ENCODE measurements at places on chromosomes 7 and 10. TPM values are rescaled to one million over a fixed set of nuclear protein-coding genes. Genes with fewer than 3 reads are reported as not detected.

MRC1 gene
- 0.05 TPM for total RNA-seq

TRPV5 gene
- total RNA-seq, result not detected

PLPP4 gene
- total RNA-seq, result not detected

SPDYE11 gene
- not detected for total RNA-seq

CTAGE4 gene
- total RNA-seq, result 0.40 TPM

- H3K27ac ChIP-seq, result no peak overlapping the region
- H3K36me3 ChIP-seq, result no peaks in the 10 kb centered on the region
- no peaks in the 10 kb centered on the region for H3K4me1 ChIP-seq
- no peak for DNase-seq
Observed at GRCh38 chr10:54470324-54470631, 330.8 kb downstream of the PCDH15 start.

DNA sequence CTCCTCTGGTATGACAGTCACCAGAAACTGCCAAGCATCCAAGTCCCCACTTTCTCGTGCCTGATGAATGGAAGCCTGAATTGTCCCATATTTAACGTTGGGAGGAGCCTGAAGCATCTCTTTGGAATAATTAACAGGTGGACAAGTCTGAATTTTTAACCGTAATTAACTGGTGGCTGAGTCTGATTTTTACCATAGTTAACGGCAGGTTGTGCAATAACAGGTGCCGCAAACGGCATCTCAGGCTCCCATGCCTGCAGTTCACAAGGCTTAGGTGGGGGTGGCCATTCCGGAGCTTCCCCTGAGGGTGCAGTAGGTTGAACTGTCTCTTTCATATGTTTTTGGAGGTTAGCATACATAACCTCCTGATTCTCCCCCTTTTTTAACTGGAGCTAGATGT, 2.0 kb upstream of the GIMAP4 start:
- no peak overlapping the region for H3K27ac ChIP-seq
- peaks cover 7% of the 10 kb centered on the region for H3K36me3 ChIP-seq
- DNase-seq, result peak; percentile 42
- H3K4me3 ChIP-seq, result no peak overlapping the region

GRCh38 chr10:17910125-17910789, 41.5 kb upstream of the SLC39A12 start:
- no peak overlapping the region for H3K4me3 ChIP-seq
- no peak overlapping the region for H3K27ac ChIP-seq
- H3K36me3 ChIP-seq, result no peaks in the 10 kb centered on the region
- H3K4me1 ChIP-seq, result no peaks in the 10 kb centered on the region
- no peaks in the 10 kb centered on the region for H3K27me3 ChIP-seq

DNA sequence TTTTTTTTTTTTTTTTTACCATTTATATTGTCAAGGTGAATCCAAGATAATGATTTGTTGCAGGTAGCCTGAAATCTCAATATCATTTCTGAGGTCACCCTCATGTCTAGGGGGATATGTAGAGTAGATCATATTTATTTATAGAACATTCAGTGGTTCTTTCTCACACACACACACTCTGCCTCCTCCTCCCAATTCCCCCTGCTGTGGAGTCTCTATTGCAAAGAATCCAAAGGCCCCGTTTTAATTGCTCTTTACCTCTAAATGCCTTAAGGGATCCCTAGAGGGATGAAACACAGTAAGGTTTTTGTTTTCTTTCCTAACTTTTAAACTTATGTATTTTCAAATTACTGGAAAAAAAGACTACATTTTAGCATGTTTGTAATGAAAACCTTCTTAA, 170.0 kb downstream of the PRKG1 start:
- H3K36me3 ChIP-seq, result no peaks in the 10 kb centered on the region
- H3K27ac ChIP-seq, result no peak overlapping the region
- no peak overlapping the region for H3K4me3 ChIP-seq
- no peak for DNase-seq

DNA sequence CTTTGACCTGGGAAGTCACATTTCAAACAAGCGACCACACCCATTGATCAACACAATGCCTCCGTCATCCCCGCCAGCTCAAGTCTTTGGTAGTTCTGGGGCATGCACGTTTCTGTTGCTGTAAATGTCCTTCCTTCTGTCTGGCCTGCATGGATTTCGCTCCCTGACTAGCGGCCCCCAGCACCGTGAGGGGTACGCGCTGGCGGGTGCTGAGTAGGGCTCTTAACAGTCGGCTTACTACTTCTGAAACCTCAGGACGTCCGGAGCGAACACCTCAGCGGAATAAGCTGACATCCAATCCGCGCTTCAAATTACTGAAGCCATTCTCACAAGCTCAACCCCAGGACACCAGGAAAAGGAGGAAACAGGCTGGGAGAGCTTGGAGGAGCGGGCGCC, 505 bp downstream of the NUDCD3 start:
- peaks cover 10% of the 10 kb centered on the region for H3K4me1 ChIP-seq
- no peaks in the 10 kb centered on the region for H3K27me3 ChIP-seq
- H3K36me3 ChIP-seq, result no peaks in the 10 kb centered on the region

DNA sequence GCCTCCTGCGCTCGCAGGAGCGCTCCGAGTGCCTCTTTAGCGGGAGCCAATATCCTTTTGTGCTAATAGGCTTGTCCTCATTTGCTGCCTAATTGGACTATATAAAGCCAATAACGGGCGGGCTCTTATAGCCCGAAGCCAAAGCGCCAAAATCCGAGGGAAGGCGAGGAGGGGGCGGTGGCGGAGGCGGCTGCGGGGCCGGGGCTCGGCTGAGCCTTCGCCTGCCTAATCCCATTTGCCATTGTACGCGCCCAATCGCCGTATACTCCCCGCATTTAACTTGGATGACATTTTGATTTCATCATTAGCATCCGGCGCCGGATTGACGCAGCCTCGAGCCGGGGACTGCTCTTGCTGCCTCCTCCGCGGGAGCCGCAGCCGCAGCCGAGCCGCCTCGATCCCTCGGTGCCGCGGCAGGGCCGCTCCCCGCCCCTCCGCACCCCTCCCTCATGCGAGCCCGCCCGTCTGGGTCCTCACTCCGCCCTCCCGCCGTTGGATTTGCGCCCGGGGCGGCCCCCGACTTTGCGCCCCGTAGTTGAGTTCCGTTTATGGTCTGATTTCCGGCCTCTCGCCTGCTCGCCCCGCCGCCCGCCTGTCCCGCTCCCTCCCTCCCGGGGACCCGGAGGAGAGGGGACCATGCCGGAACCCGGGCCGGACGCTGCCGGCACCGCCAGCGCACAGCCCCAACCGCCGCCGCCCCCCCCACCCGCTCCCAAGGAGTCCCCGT, at the start of gene HMX3:
Gene HMX3, plus strand, starts transcription at position 556 of the 727 bp plus-strand sequence. Its CDS starts 81 bp downstream, at position 637.
- peaks cover 62% of the 10 kb centered on the region for H3K27me3 ChIP-seq
- peaks cover 40% of the 10 kb centered on the region for H3K4me1 ChIP-seq
- peak; percentile 64 for DNase-seq
- peak within 1 kb of the TSS; percentile 8 for H3K4me3 ChIP-seq
- H3K36me3 ChIP-seq, result no peaks in the 10 kb centered on the region
- H3K27ac ChIP-seq, result no peak within 1 kb of the TSS

DNA sequence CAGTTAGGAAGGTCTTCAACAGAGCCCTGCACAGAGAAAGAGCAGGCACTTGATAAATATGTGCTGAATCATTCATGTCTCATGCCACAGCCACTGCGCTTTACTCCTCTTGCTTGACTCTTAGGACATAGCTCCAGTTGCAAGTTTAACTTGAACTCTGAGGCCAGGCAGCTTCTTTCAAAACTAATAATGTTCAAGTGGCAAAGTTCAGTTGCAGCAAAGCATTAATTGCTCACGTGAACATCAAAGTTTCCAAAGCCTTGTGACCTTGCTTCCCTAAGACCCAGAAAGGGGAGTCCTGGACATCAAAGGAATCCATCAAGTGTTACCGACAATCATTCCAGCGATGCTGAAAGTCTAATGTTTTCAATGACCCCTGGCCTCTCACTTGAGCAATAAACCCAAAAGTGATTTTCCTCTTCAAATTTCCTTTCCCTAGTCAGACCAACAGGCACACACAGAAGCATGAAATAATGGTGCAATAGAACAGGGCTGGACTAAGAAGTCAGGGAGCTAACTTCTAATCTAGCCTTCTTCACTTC, 21.8 kb upstream of the TECTB start:
- no peak overlapping the region for H3K4me3 ChIP-seq
- H3K36me3 ChIP-seq, result no peaks in the 10 kb centered on the region
- no peak for DNase-seq

DNA sequence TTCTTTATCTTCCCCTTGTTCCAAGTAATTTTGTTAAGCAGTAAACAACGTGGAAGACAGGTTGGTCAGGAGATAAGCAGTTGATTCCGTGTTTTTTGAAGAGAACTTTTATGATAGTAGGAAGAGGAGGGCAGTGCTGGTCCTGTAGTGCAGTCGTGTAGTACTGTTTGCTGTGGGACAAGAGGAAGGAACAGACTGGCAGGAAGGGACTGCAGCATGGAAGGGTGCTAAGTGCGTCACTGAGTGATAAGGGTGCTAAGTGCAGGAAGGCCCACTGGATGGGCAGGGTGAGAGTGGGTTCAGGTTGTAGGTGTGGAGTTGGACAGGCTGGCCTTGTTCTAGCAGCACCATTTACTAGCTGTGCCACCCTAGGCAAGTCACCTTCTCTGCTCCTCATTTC, 125.0 kb downstream of the SDK1 start:
- no peak overlapping the region for H3K4me3 ChIP-seq
- no peaks in the 10 kb centered on the region for H3K36me3 ChIP-seq
- H3K27me3 ChIP-seq, result no peaks in the 10 kb centered on the region
- DNase-seq, result no peak

DNA sequence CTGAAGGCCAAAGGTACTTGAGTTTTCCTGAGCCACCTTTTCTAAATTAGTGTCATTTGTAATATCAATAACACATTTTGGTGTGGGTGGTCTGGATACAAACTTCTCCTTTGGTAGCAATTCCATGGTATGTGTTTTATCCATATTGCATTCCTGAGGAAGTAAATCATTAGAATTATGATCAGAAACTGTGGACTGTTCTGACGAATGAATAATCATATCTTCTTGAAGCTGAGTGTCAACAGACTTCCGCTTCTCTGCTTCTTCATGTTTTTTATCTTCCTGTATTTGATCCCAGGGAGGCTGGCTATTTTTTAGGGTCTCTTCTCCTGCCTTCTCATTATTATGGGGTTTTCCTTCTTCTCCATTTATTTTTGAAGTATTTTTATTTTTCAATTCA, 81.4 kb downstream of the NRBF2 start:
- peaks cover 33% of the 10 kb centered on the region for H3K36me3 ChIP-seq
- no peaks in the 10 kb centered on the region for H3K4me1 ChIP-seq
- no peak overlapping the region for H3K4me3 ChIP-seq
- no peaks in the 10 kb centered on the region for H3K27me3 ChIP-seq
- H3K27ac ChIP-seq, result no peak overlapping the region

Measured in natural killer cell (primary cell).